ENCODE measurements at places on chromosomes 6 and 20.

DNA sequence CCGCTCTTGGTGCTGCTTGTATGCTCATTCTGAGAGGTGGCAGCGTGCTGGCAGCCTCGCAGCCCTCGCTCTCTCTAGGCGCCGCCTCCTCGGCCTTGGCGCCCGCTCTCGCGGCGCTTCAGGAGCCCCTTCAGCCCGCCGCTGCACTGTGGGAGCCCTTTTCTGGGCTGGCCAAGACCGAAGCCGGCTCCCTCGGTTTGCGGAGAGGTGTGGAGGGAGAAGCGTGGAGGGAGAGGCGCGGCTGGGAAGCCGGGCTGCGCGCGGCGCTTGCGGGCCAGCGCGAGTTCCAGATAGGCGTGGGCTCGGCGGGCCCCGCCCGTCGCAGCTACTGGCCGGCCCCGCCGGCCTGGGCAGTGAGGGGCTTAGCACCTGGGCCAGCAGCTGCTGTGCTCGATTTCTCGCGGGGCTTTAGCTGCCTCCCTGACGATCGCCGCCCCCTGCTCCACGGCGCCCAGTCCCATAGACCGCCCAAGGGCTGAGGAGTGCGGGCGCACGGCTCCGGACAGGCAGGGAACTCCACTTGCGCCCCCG lies 19.5 kb upstream of the FAM8A1 start:
- DNase-seq = peak; percentile 46

DNA sequence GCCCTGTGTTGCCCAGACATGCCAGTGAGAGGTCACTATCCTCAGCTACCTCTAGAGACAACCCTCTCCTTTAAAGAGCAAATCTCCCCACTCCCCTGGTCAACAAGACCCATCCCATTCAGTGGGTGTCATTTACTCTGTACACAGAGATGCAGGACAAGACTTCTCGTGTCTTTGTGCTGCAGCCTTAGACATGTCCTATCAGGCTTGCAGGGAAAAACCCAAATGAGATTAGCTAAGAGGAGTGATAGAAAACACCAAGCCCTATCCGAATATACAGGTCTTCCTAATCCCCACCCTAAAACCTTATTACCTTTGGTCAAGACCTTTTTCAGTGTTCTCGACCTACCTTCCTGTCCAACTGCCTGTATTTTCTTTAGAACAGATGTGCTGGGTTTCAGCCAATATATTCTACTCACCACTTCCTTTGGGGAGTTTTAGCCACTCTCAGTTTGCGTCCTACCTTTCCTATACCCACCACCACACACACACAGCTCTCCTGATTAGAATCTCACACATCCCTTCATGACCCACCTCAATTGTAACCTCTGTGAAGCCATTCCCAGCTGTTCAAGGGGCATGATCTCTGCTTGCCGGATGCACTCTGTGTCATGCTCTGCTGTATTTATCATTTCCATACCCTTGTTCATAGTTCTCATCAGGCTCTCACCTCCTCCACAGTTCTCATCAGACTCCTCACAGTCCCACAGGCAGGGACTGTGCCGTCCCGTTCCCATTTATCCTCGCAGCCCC lies 39.7 kb downstream of the TRAM2 start:
- no peak for DNase-seq

DNA sequence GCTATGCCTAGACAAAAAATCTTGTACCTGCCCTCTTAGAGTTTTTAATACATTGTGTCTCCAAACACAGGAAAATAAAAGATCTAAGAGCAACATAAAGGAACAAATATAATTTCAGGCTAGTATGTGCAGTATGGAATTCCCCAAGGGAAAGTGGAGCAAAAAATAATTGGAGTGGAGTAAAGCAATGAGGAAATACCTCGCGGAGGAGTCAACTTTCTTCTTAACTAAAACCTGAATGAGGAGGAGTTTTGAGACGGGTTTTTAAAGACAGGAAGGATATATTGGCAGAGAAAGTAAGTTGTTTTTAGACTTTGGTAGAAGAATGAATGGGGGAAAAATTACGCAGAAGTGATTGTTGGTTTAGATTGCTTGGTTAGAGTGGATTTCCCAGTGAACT lies 14.0 kb downstream of the HIVEP1 start:
- no peak for DNase-seq

- no peak for DNase-seq
Observed at GRCh38 chr6:113481910-113482309, 375.2 kb upstream of the MARCKS start.

DNA sequence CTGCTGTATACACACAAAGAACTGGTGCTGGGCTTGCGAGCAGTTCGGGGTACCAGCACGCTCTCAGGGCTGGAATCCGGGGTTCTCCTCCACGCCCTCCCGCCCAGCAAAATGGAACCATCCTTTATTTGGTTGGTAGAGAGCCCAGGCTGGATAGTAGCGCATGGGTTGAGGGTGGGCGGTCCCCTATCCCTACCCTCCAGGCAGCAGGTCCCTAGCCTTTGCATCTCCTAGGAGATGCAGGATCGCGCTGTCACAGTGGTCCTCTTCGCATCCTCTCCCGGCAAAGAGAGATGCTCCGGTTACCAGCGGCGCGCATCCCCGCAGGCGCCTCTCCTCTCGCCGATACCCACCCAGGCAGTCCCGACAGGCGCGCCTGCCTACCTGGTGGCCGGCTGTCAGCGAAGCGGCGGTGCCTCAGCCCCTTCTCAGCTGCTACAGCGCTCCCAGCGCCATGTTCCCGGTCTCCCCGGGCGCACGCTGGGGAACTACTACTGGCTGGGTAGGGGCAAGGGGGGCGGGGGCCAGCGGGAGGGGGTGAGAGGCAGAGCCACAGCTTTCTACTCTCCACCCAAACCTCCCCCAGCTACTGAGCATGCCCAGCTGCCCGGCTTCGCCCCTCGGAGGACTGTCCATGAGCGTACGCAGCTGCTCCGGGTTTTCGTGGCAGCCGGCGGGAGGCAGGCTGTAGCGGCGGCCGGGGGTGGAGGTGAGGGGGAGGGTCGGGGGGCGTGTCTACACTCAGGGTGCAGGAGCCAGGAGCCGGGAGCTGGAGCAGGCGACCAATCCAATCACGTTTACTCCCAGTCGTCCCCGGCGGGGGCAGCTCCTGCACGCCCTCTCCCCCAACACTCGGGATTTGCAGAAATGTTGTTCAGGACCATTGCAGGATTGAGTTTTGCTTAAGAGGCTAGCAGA lies at the start of gene PAK5:
TSS of gene PAK5 (minus strand) at position 699 of the 918 bp plus-strand sequence. CDS start 194,748 bp downstream, outside the sequence.
- DNase-seq = peak; percentile 88

GRCh38 chr20:45432294-45432693 lies 16.4 kb downstream of the PIGT start:
- no peak for DNase-seq

GRCh38 chr6:75344455-75344854 lies 59.9 kb upstream of the TMEM30A start:
- DNase-seq = no peak

- DNase-seq = no peak
Observed at GRCh38 chr6:2230659-2231277, 14.6 kb downstream of the GMDS start.

DNA sequence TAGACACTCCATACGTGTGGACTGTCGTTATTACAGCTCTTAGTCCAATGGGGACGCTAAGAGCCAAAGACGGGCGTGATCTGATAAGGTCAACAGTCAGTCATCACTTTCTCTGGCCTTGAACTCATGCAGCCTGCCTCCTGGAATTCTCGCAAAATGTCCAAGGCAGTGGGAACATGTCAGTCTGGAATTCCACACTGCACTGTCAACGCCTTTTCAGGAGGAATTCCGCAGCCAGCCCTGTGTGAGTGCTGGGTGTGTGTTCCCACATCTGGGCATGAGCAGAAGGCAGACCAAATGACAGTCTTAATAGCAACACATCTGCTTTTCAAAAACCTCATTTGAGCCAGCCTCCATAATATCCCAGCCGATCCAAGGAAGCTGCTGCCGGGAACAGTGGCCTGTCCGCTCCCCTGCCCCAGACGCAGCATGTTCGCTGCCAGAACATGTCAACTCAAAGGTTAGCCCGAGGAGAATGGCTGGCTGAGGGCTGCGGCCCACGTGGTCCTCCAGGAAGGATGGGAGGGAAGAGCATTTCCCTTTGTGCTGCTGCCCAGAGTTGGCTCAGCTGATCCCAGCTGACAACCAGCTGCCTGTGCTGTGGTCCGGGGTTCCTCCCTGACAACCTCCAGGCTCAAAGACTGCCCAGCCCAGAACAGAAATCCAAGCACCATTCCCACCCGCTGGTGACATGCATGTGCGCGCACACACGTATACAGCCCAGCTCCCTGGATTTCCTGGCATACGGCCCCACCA lies 103.1 kb downstream of the SULF2 start:
- DNase-seq = peak; percentile 41

- DNase-seq = no peak
Observed at GRCh38 chr6:110971468-110971867, 10.4 kb upstream of the RPF2 start.

DNA sequence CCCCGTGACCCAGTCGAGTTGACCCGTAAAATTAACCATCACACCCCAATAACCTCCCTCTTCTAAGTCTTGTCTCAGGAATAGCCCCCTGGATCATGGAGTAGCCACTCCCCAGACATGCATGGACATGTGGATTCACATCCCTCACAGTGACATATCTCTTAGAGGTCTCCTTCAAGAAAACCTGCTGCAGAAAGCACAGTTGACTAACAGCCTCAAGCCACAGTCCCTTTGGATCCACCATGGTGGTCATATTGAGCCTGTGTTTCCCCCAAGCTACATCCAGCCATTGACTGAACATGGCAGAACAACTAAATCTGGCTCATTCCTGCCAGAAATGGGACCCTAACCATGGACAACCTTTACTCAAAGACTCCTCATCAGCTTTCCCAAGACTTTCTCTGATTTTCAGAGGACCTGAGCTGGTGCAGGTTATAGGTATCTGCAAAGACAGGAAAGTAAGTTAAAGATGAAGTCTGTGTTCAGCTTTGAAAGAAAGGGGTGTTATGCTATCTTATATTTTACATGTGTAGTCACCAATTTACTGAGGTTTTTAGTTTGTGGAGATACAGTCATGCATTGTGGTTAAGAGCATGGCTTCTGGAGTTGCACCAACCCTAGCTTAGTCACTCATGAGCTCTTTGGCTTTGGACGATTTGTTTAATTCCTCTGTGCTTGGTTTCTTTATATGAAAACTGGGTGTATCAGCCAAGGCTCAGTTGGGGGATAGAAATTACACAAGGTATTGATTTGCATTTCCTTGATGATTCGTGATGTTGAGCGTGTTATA lies 219.1 kb downstream of the MYLK4 start:
- no peak for DNase-seq

GRCh38 chr6:161010418-161010817 lies 18.8 kb downstream of the MAP3K4 start:
- DNase-seq = no peak

DNA sequence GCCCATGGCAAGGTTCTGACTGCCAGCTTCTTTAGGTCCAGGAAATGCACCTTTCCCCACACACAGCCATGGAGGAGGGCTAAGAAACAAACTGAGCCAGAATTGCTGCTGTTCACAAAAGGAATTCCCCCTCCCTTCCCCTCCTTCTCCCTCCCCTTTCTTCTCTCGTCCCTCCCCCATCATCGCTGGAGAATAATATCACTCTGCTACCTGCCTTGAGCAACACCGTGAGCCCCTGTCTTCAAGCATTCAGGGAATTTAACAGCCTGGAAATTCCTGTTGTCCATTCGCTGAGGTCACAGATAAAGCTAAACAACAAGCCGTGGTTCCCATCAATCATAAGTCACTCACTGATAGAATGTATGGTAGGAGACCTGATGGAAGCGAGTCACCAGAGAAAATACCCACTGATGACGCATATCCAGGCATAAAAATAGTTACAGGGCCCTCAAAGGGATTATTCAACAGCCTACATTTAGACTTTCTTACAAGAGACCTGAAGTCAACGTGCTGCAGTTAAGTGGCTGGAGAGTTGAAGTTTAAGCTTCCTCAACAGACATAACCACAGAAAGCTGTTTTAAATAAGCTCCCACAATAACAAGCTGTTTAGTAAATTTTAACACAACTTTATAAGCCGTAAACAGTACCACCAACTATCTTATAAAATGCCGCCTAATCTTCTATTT lies 59.7 kb downstream of the HIVEP2 start:
- no peak for DNase-seq
